Ureter (tissue), 1 donor: ENCODE measurements at places on chromosomes 16 and 17.

DNA sequence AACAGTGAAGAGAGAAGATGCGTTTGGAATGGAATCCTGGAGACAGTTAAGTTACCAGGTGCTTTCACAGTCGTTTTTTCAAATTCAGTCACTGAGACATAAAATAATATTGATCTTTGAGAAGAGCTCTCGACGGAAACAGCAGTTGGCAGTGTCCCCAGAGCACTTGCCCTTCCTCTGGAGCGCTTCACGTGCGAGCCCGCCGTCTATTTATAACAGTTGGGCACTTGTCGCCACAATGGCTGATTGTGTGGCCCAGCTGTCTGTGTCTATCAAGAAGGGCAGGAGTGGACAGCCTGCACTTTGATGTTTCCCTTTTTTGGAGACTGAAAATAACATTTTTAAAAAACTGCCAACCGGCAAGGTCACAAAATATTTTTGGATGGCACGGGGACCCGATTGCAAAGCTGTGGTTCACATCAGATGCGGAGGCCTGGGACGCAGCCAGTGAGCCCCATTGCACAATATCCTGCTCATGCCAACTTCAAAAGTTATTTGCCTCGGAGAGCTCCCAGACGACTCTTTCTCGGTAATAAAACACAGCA, 62.9 kb downstream of the ADCY9 start:
- DNase-seq: peak; percentile 69

DNA sequence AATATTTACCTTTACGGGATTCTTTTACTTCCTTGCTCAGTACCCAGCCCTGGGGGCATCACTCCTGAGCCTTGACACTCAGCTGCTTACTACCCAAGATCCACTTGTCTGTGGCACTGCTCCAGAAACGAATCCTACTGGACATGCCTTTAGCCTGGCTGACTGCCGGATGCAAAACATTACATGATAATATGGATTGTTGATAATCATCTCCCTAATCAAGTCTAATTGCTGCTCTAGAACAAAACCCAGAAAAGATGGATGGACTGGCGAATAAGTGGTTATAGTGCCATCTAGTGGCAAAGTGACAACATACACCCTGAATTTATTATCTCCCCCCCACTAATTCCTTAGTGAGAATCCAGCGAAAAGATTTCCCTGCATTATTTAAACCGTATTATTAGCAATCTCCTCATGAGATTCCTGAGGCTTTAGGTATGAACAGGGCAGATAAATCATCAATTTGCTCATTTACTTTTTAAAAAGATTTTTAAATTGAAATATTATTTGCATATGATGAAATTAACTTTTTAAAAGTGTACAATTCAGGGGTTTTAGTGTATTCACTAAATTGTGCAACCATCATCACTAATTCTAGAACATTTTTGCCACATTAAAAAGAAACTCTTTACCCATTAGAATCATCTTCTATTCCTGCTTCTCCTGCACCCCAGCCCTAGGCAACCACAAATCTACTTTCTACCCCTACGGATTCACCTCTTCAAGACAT, 61.6 kb downstream of the RGS9 start:
- DNase-seq: no peak

DNA sequence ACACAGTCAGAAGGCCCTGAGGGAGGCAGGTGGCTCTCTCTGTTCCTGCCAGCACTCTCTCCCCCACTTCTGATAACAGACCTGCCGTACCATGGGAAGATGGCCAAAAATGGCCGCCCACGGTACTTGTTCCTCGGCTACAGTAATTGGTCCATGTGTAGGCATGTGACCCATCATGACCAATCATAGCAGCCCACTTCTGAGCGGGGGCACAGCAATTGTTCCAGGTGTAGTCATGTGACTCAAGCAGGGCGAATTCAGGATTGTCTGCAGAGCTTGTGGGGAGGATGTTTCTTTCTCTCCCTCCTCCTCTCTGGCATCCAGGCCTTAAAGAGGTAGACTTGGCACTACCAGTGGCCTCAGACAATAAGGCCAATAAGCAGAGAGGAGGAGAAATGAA, 250.4 kb downstream of the MRTFB start:
- DNase-seq: no peak

- DNase-seq: no peak
Measured at GRCh38 chr16:4375717-4376116, 4.1 kb downstream of the VASN start.

GRCh38 chr16:77117707-77118106, 73.3 kb upstream of the MON1B start:
- no peak for DNase-seq

DNA sequence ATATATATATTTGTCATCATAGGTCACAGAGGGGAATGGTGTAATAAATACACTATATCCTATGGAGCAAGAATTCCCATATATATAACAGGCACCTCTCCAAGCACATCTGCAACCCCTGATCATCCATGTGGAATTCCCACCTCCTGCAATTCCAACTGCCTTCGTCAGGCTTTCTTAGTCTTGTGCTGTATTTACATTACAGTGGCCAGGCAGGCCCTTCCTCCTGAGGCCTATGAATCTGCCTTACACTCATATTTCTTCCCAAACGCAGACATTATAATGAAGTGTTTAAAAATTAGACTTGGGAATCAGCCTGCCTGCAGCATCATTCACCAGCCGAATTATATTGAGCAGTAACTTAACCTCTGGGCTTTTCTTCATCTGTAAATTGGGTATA, 19.3 kb upstream of the DNAH9 start:
- no peak for DNase-seq
